ENCODE measurements at places on chromosomes 6 and 20. TPM values are rescaled to one million over a fixed set of nuclear protein-coding genes. Genes with fewer than 3 reads are reported as not detected.

GRCh38 chr6:113978084-113978675, 7.2 kb upstream of the HDAC2 start:
- DNase-seq, result no peak

DNA sequence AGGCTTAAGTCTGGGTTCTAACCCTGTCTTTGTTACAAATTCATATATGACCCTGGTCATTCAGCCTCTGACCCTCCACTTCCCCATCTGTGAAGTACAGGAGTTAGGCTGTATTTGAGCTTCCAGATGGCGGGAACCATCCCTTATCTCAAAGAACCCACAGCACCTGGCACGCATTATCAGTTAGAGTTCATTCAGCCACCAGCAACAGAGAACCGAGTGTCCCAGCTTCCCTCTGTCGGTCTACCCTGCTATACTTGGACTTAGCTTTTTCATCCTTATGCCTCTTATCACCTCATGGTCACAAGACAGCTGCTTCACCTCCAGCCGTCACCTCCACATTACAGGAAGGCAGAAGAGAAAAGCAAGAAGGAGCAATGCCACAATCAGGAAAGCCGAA, 147.8 kb downstream of the EYA2 start:
- DNase-seq, result no peak

- peak; percentile 17 for DNase-seq
These were observed 10.2 kb downstream of the VSX1 start for GRCh38 chr20:25071734-25072133.

GRCh38 chr6:170424604-170425126, 118.1 kb downstream of the FAM120B start:
- no peak for DNase-seq

DNA sequence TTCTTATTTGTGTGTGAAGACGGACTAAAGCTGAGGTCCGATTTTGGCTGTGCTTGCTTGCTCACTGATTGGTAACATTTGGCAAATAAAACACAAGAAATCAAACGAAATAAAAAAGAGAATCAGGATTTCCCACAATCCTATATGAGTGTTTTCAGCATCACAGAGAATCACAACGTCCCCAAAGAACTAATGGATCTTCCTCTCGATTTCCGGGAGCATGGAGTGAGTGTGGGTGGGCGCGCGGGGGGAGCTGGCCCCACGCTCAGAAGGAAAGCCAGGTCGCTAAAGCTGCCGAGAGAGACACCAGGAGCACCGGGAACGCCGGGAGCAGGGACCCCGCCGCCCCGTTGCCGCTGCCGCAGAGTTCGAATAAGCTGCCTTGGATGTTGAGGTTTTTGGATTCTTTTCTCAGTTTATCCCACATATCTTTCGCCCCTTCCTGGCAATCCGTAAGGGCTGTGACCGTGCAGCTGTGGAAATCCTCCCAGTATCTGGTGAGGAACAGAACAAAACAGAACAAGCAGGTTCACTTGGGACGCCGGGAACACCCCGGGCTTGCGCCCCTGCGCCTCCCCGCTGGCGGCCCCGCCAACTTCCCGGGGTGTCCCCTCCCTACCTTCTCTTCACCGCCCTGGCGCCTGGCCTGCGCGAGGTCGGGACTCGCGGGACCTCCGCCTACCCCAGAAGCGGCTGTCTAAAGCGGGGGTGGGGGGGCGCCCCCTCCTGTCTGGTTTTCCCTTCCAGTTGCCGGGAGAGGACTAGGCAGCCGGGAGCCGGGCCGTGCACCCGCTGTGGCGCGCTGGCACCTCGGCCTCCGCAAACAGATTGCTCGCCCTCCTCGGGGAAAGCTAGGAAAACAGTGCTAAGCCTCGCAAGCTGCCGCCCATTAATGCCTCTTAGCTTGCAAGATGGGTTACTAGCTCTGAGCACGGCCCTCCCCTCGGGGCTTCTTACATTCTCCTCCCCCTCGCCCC, 7.7 kb downstream of the NRN1 start:
- DNase-seq, result peak; percentile 32

DNA sequence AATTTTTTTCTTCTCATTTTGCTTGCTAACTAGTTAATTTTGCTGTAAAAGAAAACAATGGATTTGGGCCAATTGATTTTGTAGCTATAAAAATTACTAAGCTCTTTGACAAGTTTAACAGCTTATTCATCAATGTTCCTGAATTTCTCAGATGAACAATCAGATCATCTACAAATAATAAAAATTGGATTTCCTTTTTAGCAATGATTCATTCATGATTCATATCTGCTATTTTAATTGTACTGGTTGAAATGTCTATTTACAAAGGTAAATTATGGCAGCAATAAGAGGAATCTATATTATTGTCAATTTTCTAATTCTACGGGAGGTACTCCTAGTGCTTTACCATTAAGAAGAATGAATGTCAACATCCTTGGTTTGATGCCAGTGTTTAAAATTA, 178.8 kb upstream of the BTBD3 start:
- DNase-seq, result no peak

DNA sequence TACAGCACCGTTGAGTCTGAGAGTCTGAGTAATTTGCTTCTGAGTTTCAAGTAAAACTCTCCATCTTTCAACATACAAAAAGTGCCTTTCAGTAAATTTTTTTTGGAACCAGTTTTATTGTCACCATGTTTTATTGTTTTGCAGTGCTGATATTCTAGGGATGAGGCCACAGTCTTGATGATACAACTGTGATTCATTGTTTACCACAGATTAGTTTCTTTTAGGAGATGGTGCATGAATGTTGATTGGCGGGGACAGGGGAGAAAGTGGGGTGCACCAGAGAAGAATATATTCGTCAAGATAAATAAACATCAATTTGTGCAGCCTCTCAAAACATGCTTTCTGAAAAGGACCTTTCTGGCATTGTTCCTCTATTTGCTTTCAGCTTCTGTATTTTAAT, 109.0 kb downstream of the MCHR2 start:
- no peak for DNase-seq

DNA sequence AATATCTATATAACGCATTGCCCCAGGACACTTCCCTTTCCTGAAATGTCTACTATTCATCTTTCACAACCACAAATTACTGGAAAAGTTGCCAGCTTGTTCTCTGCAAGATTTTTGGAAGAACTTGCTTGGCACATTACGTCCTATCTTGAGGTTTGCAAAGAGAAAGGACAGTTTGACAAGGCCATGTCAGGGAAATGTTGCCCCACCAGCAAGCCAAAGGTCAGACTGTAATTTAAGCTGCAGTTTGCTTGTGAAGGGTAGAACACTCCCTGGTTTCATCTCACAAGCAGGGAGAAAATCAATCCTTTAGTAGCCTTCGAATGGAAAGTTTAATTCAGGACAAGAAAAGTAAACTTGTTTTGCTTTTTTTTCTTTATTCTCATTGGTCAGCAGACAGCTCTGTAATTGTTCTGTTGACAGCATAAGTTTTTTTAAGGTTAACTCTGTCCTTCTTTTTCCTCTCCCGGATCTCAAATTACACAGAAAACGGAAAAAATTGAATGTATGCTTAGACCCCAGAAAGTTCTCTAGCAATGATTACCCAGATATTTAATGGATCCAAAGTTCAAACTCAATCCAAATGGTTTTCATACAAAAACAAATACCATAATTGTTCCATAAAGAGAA, 541.8 kb upstream of the NRSN1 start:
- DNase-seq, result peak; percentile 38

- DNase-seq, result no peak
These were observed 288.8 kb downstream of the CDC5L start for GRCh38 chr6:44676246-44676790.

GRCh38 chr20:57524511-57525176, at the start of gene CTCFL:
Gene CTCFL, minus strand, starts transcription at chr20:57525140. Its CDS starts 935 bp downstream, at chr20:57524205.
- no peak for DNase-seq

DNA sequence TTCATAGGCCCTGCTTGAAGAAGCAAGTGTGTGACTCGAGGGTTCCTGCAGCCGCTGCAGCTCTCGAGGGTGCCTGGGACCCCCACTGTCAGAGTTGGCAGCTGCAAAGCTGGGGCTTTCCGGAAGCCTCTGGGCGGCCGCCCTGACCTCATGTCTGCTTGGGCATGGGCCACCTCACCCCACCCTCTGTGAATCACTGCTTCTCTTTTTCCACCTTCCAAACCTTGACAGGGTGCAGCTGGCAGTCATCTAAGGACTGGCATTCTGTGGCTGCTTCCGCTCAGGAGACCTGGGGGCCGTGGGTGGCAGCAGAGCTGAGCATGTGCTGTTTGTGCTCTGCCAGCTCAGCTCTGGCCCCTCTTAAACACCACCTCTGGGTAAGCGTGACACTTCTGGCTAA, 32.0 kb downstream of the ERMARD start:
- DNase-seq, result no peak

DNA sequence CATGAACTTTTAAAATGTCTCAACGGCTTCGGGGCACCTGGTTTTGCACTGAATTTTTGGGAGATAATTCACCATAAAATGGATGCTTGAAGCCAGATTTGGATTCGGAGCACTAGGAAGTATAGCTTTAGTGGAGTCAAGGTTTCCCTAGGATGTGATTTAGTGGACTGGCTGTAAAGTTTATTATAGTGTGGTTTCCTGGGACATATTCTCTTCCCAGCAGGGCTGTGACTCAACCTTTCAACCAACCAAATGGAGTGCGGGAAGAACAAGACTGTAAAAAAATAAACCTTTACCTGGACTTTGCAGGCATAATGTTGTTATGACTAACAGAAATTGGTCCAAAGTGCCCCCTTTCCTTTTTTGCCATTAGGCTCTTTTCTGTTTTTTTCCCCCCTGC, 327.4 kb upstream of the MAN1A1 start:
- no peak for DNase-seq

GRCh38 chr6:125944434-125944816, 12.1 kb upstream of the HINT3 start:
- DNase-seq, result peak; percentile 91

Gene SOBP
- total RNA-seq, result 30.8 TPM

Gene RFX6
- total RNA-seq, result not detected

Gene PNLDC1
- 0.09 TPM for total RNA-seq

Gene EBF4
- total RNA-seq, result 24.2 TPM

Gene ULBP1
- 0.04 TPM for total RNA-seq

Gene B3GALT4
- total RNA-seq, result 11.7 TPM

Gene USP49
- total RNA-seq, result 3.7 TPM

Gene GABBR1
- 50.2 TPM for total RNA-seq

Gene ROS1
- total RNA-seq, result not detected

Gene TINAG
- not detected for total RNA-seq

Gene CUTA
- total RNA-seq, result 304 TPM

Gene SAMD5
- total RNA-seq, result 0.04 TPM

Measured in cardiac muscle cell (in vitro differentiated cells and primary cell).